ENCODE measurements at places on chromosomes 1 and 21.

- no peak for DNase-seq
Observed at GRCh38 chr1:207097871-207098324, 6.1 kb upstream of the C4BPA start.

DNA sequence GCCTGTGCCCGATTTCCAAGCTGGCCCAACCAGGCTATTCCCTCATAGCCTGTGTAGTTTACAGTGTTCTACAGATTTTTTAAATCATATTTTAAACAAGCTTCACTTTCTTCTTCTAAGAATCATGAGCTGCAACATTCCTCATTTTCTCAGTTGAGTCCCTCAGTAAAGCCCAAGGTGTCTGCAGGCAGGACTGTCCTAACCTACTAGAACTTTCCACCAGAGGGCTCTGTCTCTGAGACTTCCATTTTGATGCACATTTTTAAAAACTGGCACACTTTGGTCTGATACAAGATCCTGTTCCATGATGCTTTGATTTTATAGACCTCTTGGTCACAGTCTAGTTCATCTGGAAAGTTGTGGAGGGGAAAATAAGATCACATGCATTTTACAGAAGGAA lies 21.6 kb upstream of the SLAMF6 start:
- peak; percentile 10 for DNase-seq

- no peak for DNase-seq
Observed at GRCh38 chr1:53069663-53070327, 7.8 kb downstream of the PODN start.

- DNase-seq, result no peak
Observed at GRCh38 chr21:45021428-45022347, 52.7 kb upstream of the ADARB1 start.

GRCh38 chr1:236576004-236576403 lies 28.3 kb downstream of the HEATR1 start:
- DNase-seq, result no peak
